ENCODE measurements at places on chromosomes 3 and 15.
A peak's percentile ranks its signal among the peaks of the same experiment; 100 is the strongest.

GRCh38 chr3:133038089-133038730 lies at the start of gene TMEM108:
TSS of gene TMEM108 (plus strand) at chr3:133038391.
- DNase-seq = no peak

- no peak for DNase-seq
Measured at GRCh38 chr15:98935736-98936135, 71.9 kb downstream of the PGPEP1L start.

GRCh38 chr3:113143353-113143752 lies 68.0 kb upstream of the BOC start:
- no peak for DNase-seq

DNA sequence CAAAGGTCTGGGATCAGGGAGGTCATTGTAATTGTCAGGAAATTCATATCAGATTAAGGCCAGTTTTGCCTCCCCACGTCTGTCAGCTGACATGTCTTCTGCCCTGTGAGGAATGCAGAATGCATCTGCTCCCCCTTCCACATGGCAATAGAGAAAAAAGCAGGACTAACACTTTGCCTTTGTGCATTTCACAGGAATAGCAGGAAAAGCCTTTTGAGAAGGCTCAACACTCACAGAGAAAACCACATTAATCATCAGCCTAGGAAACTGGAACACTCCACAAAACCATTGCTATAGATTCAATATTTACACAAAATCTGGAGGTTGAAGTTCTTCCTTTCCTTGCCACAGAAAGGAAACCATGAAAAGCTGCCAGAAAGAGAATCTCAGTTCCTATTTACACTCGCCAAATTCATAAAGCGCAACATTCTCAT lies 165.2 kb upstream of the HES1 start:
- DNase-seq = peak; percentile 87

DNA sequence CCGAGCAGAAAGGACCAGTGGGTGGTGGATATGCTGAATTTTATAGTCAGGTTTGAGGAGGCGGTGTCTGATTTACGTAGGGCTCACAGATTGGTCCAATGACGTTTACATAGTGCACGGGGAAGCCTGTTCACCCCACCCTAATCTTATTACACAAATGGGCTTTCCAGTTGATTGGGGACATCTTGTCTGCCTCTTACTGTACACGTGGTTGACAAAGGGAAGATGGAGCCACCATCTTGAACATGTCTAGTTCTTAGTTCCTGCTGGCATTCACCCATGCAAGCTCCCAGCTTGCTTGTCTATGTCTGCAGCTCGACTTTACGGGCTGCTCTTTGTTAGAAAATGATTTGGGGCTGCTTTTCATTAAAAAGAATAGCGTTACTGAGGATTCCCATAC lies 332.0 kb upstream of the SLCO3A1 start:
- no peak for DNase-seq

DNA sequence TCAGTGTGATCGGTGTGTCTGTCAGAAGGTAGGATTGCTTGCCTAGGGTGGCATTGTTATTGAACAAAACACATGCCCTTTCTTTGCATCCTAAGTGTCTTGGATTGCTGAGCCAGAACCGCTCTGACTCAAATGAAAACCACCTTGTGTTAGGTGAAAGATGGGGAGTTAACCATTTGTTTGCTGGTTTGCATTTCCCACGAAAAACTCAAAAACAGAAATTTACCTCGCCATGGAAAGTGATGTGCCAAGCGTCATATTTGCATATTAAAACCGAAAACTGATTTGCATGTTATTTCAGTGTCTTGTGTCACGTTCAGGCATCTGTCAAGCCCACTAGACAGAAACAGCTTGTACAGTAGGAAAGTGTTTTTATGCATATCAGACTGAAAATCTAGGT lies 474.6 kb upstream of the TPRG1 start:
- DNase-seq = no peak

GRCh38 chr3:103499132-103499900 lies 1064.5 kb downstream of the ZPLD1 start:
- no peak for DNase-seq

GRCh38 chr3:17359911-17360310 lies 382.5 kb downstream of the TBC1D5 start:
- no peak for DNase-seq

GRCh38 chr3:162998205-162998604 lies 1501.6 kb downstream of the OTOL1 start:
- DNase-seq = no peak

DNA sequence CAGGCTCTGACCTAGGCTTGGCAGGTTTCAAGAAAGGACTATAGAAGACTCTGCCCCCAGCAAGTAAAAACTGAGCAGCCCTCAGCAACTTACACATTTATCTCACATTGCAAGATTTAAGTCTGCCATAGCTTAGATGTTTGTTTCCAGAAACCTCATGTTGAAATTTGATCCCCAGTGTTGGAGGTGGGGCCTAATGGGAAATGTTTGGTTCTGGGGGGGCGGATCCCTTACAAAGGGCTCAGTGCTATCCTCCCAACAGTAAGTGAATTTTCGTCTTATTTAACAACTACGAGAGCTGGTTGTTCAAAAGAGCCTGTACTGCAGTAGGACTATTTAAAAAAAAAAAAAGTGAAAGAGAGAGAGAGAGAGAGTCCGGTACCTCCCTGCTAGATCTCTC lies 125.2 kb upstream of the PROK2 start:
- DNase-seq = no peak

GRCh38 chr15:49225572-49226281 lies 55.7 kb downstream of the GALK2 start:
- peak; percentile 20 for DNase-seq

DNA sequence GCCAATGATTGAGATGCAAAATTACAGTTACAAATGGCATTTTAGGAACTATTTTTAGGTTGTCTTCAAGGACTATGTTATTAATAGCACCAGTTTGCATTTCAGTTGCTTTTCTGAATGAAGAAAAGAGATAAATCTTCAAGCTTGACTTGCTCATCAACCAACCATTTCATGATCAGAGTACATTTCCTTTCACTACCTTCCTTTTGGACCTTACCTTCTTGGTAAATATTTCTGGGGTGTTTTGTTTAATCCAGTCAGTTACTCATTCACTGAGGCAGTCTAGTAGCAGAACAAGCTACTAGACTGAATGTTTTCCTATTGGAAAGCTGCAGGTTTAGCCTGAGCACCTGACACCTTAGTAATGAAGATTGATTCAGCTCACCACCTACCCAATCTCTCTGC lies 8.2 kb downstream of the SLC27A2 start:
- no peak for DNase-seq

GRCh38 chr3:197833930-197834715 lies 43.1 kb downstream of the LRCH3 start:
- DNase-seq = no peak

- DNase-seq = no peak
Measured at GRCh38 chr15:58552505-58553364, 120.9 kb downstream of the LIPC start.

DNA sequence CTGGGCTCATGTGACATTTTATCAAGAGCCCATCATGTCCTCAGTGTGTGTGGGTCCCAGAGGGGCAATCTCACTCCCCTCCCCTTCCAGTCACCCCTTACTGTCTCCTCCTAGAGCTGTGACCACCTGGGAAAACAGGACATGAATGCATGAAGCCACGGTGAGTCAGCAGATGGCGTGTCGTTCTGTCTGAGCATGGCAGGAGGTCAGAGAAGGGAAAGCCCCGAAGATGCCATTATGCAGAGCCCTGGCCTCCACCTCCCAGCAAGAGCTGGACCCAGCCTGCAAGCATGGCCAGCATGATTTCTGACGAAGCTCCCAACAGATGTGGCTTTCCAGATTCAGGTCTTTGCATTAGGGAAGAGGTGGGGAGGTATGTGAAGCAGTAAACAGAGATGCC lies 118.5 kb downstream of the TLE3 start:
- DNase-seq = peak; percentile 59

DNA sequence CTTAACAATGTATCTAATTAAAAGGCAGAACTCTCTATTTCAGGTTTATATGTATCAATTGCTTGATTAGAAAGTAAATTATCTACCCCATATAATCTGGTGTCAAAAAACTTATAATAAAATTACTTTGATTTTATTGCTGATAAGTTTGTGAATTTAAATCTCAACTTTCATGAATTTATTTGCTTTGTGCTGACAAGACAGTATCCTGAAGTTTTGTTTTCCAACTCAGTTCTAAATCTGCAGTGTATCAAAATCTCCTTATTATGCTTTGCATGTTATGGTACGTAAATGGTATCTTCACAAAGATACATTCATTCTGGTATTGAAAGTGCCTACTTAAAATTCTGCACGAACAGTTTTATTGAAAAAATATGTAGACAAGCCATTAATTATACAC lies 78.5 kb upstream of the ZNF717 start:
- DNase-seq = no peak

- DNase-seq = no peak
Measured at GRCh38 chr15:90020936-90021507, 19.9 kb downstream of the ZNF710 start.

DNA sequence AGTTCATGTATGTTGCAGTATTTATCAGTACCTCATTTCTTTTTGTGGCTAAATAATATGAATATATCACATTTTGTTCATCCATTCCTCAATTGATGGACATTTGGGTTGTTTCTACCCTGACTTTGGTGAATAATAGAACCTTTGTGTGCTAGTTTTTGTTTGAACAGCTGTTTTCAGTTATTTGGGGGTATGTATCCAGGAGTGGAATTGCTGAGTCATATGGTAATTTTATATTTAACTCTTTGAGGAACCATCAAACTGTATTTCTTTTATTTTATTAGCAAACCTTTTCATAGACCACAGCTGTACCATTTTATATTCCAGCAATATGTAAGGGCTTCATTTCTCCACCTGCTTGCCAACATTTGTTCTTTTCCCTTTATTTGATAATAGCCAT lies 38.4 kb upstream of the RBM5 start:
- DNase-seq = peak; percentile 41

DNA sequence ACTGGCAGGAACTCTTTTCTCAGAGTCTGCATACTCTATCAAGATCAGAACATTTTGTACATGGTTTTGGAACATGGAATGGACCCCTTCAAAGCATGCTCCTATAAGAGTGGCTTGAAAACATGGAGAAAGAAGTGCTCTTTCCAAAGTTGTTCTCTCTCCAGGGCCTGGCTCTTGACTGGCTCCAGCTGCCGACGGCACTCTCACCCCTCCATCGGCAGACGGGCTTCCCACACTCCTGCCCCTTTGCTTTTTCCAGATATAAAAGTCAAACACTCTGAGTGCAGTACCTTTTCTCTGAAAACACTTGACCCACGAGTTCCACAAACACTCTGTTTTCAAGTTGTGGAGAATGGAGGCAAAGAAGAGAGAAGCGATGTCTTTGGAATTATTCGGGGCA lies 72.5 kb upstream of the ONECUT1 start:
- DNase-seq = no peak

GRCh38 chr3:72690629-72691028 lies 157.6 kb downstream of the SHQ1 start:
- DNase-seq = no peak

DNA sequence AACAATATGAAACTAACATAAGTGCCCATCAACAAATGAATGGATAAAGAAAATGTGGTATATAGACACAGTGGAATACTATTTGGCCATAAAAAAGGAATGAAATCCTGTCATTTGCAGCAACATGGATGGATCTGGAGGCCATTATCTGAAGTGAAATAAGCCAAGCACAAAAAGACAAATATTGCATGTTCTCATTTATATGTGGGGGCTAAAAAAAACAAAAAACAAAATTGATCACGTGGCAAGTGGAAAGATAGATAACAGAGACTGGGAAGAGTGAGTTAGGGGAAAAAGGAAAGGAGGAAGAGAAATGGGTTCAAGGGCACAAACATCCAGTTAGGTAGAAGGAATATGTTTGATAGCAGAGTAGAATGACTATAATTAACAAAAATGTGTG lies 155.9 kb upstream of the BHLHE40 start:
- DNase-seq = no peak

DNA sequence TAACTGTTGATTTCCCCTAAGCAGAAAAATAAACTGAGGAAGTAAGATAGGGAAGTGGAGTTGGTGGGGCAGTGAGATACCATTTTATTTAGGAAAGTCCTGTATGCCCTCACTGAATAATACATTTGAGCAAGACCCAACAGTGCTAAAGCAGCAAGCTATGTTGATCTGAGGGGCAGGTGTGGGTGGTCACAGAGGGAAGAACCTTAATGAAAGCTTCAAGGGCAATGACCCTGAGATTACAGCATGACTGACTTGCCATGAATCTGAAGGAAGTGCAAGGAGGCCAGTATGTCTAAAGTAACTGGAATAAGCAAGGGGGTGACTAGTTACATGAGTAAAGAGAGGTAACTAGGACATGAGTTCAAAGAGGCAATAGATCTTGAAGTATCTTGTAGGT lies 159.5 kb downstream of the CD47 start:
- DNase-seq = no peak

DNA sequence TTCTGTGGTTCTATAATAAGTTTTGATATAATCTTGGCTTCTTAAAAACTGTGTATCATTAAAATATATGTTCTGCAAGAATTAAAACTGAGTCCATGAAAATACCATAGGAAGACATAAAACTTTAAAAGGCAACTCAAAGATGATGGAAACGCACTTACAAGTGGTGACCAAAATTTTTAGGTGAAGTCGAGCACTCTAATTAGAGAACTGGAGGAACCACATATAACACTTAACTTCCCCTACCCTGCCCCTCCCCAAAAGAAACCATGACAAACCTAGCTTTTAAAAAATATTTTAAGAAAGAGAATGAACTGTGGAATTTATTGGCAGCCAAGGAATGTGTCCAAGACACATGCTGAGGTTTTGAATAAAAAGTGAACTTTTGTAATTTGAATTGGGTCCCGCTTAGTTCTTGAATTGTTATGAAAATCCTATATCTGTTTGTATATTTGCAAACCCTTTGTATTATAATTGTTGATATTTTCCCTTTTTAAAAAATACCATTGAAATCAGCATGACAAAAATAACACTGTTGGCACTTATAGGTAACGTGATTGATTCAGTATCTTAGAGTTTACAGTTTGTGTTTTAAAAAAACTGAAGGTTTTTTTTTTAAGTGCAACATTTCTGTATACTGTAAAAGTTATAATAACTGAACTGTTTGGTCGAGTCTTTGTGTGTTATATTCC lies 7.7 kb downstream of the NR2F2 start:
- peak; percentile 11 for DNase-seq

- DNase-seq = peak; percentile 57
Measured at GRCh38 chr15:89361451-89362202, 27.0 kb upstream of the POLG start.

- DNase-seq = peak; percentile 71
Measured at GRCh38 chr3:62665627-62666437, 209.4 kb downstream of the CADPS start.

Measured in PC-3 (cell line).